ENCODE measurements at places on chromosomes 4 and X.

DNA sequence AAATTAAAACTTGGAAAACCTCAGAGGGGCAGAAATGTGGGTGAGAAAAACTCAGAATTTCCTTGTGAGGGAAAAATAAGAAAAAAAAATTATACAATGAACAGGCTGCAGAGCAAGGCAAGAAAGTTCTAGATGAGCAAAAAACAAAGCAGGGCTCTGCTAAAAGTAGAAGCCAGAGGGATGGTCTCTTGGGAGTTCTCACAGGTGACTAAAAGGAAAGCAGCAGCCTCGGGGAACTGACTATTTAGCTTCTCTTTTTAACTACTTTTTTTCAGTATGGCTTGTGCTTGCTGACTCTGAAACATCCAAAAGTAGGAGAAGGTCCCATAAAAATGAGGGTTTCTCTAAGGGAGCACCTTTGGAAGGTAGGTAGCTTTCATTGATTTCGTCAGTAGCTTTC, 36.4 kb downstream of the PCDH19 start:
- DNase-seq = no peak

DNA sequence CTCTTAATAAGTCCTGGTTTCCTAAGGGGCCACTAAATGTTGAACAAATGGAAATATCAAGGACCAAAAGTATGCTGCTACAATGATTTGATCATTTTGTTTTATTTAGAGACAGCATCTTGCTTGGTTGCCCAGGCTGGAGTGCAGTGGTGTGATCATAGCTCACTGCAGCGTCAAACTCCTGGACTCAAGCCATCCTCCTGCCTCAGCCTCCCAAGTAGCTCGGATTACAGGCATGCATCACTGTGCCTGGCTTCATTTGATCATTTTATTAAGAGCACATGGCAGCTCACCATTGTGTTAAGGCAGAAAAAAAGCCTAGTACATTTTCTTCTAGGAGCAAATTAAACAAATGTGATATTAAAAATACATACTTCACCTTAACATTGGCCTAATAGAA, 52.7 kb downstream of the DCLK2 start:
- DNase-seq = no peak

DNA sequence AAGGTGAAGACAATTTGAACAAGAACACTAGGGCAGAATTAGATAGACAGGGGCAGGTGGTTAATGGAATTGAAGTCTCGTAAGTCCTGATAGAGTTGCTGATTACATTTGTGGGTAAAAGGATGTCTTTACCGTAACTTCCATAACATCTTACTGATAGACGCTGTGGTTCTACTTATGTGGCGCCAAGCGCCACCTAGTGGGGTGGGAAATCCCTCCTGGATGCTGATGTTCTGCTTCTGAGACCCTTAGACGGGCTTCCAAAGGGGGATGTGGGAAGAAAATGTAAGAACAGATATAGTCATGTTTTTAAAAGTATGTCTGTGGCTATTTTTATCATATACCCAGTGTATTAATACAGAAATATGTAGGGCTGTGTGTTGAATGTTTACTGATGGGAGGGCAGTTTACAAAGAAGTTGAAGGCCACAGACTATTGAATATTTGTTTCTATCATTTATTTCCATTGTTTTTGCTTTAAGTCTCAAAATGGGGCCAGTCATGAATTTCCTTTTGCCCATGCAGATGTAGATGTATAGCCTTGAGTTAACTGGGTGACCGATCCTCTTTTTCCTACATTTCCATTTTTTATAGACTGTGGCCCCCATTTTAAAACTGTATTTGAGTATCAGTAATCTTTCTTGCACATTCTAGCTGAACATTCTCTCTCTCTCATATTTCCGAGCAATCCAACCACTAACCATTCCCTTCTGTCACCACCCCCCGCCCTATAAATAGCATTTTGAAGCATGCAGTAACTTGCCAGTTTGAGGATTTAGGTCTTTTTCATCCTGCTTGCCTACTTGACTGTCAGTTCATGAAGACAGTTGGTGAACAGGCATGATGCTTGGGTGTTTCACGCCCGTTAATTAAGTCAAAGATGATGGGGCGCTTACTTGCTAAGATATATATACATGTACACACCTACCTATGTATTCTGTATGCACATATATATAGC, 12.1 kb upstream of the TLR8 start:
- DNase-seq = no peak

DNA sequence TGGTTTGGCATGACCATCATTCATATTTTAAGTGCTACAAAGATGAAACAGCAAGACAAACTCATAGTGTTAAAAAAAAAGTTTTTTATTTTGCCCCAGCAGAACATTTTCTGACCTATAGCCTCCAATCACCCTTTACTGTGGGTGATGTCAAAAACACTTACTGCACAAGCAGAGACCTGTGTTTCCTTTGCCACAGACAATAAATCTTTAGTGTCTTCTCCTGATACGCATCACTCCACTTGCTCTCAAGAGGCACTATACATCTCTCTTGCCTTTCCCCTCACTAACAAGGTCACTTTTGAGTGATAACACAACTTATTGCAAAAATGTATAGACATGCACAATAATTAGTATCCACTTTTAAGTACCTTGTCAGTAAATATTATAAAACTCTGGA, 125.6 kb downstream of the ANTXR2 start:
- no peak for DNase-seq

- DNase-seq = no peak
Observed at GRCh38 chrX:130086447-130087206, 23.7 kb downstream of the ELF4 start.

DNA sequence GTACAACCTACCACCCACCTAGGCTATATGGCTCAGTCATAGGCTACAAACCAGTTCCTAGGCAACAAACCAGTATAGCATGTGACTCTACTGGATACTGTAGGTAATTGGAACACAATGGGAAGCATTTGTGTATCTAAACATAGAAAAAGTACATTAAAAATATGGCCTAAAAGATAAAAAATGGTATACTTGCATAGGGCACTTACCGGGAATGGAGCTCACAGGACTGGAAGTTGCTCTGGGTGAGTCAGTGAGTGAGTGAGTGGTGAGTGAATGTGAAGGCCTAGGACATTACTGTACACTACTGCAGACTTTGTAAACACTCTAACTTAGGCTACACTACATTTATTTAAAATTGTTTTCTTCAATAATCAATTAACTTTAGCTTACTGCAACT, 139.2 kb upstream of the RBPJ start:
- no peak for DNase-seq

Data from NT2/D1 (cell line).